AG09309 (cell line): ENCODE measurements at places on chromosomes 5 and 9.
A peak's percentile ranks its signal among the peaks of the same experiment; 100 is the strongest.

- no peak for DNase-seq
Measured at GRCh38 chr9:128482186-128482585, 22.3 kb upstream of the GLE1 start.

DNA sequence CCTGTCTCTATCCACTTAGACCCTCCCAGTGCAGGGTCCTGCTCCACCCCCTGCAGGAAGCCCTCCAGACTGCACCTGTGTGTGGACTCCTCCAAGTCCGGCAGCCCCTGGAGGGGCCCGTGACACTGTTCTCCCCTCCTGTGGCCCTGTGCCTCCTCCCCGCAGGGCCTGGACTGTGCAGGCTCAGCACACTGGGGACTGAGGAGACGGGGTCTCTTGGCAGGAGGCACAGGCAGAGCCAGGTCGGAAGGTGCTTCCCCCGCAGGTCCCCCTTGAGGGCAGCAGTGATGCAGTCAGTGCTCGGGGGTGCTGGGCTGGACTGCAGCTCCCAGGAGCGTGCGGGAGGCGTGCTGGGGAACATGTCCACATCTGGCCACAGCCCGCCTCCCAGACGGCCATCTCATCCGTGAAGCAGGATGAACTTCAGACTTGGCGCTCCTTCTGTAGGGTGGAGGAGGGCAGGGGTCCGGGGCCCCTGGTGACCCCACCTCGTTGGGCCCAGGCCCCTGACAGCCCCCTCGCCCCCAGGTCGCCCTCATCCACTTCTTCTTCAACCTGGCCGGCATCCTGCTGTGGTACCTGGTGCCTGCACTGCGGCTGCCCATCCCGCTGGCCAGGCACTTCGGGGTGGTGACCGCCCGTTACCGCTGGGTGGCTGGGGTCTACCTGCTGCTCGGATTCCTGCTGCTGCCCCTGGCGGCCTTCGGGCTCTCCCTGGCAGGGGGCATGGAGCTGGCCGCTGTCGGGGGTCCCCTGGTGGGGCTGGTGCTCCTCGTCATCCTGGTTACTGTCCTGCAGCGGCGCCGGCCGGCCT, 4.9 kb downstream of the SLC34A3 start:
- no peak for DNase-seq

DNA sequence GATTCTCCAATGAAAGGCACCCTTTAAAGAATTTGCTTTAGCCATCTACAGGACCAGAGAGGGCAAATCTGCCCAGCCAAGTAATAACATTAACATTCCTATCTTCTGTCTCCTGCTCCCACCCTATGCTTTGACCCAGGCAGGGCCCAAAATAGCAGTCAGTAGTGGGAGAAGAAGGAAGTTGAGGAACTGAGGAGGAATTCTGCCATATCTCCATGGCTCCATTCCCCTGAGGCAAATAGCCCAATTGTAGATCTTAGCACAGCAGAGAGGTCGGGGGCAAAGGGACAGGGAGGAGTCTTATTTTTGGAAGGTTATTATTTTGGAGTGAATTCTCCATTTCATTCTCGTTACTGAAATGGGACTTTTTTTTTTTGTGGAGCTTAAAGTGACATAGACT, 111.1 kb upstream of the IFNK start:
- no peak for DNase-seq

GRCh38 chr5:43038496-43038989, 1.6 kb downstream of the ANXA2R start:
- DNase-seq: no peak

GRCh38 chr5:6553972-6554371, 78.9 kb downstream of the NSUN2 start:
- no peak for DNase-seq

- no peak for DNase-seq
Measured at GRCh38 chr9:127813686-127814226, 11.1 kb downstream of the FPGS start.

- no peak for DNase-seq
Measured at GRCh38 chr5:72749362-72749997, 67.0 kb upstream of the TNPO1 start.

DNA sequence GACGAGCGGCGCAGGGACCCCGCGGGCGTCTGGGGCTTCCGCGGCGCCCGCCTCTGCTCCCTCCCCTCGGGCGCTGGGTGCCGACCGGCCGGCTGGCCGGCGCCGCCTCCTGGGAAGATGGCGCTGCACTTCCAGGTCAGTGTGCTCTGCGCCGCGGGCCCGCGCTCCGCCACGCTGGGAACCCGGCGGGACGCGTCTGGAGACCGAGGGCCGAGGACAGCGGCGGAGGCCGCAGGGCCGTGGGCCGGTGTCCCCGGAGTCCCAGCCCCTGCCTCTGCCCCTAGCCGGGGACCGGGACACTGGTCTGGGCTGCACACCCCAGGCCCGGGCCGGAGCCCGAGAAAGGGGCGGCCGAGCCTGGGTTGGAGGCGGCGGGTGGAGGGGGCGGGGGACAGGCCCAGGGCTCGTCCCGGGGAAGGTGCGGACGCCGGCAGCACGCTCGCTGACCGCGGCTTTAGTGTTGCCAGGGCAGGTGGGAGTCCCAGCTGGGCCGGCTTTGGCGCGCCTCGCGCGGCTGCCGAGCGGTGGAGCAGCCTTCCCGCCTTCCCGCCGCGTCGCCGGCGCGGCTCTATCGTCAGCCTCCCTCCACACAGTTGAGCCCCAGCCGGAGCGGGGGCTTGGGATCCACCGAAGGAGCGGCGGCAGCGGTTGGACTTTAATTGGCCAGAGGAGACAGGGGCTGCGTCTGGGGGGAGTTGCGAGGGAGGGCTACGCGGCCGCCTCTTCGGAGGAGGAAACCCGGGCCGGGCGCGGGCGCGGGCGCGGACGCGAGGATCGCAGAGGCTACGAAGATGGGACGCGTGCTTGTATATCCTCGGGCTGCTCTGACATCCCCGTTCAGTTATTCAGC, at the start of gene RANBP17:
RANBP17 (plus strand) TSS at position 102 of the 850 bp plus-strand sequence.
- DNase-seq: no peak

DNA sequence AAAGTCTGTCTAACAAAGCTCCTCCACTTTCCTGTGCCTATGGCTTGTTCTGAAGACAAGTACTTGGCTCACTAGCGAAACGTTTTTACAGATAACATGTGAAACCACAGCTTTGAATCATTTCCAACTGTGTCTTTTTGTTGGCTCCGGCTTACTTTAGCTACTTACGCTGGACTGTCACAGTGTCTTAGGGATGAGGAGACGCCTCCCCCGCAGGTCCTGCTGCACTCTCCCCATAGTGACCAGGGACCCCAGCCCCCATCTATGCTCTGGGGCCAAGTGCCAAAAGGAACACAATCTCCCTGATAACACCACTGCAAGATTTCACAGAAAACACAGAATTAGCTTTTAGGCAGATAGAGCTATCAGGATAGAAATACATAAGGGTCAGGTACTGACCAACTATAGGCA, 219.1 kb downstream of the ADAMTS6 start:
- DNase-seq: peak; percentile 86

- DNase-seq: no peak
Measured at GRCh38 chr9:127885508-127886281, 8.2 kb upstream of the AK1 start.

GRCh38 chr9:130207241-130207992, 35.2 kb downstream of the NCS1 start:
- no peak for DNase-seq

DNA sequence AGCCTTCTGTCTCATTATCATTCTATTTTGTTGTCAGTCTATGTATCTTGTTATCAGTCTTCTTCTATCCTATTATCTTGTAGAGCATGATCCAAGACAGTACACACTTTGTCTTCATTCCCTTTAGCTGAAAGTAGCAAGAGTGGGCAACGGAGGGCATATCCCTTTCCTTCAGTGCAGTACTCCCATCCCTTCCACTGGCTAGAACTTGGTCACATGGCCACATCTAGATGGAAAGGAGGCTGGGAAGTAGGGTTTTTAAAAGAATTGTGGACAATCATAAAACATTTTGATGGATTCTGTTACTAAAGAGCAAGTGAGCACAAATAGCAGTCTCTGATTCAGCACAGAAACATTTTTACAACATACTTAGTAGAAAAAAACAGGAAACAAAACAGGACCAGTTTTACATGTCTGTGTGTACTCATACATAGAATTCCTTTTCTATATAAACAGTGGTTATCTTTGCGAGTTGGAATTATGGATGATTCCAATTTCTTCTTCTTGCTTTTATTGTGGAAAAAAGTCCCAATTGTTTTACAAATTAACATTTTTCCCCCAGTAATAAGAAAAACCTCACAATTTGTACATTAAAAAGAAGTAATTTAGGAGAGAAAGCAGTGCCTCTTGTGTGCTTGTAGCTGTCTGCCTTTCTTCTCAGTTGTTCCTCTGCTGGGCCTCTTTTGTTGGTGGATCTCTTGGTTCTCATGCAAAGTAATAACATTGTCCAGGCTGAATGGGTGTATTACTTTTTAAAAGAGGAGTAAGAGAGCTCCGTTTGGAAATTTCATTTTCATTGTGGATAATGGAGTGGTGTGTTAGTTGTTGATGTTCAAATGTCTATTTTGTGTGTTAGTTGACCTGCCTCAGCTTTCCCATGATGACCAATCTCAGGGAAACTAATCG, 410.9 kb upstream of the TRPC7 start:
- peak; percentile 44 for DNase-seq

DNA sequence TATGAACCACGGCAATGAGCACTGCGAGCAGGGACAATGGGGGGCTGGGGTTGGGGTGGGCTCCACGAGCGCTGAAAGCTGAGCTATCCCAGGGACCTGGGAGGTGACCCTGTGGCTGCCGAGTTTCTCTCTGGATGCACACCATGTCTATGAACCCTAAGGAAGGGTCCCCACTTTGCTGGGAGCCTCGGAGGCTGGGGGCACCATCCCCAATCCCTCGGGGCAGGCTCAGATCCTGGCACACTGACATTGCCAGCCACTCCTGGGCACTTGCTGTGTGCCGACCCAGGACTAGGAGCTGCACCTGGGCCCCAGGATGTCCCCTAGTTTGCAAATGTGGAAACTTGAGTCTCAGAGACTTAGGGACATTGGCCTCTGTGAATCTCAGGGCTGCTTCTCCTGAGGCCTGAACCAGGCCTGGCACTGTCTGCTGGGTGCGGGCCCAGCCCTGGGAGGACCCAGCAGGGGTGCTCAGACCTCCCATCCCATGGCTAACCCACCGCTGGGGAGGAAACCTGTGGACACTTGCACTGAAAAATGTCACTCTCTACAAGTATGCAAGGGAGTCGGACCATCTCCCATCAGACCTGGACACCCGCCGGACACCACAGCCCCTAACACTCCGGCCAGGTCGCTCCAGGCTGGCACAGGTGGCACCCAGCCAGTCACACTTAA, 13.0 kb upstream of the CAMSAP1 start:
- no peak for DNase-seq

DNA sequence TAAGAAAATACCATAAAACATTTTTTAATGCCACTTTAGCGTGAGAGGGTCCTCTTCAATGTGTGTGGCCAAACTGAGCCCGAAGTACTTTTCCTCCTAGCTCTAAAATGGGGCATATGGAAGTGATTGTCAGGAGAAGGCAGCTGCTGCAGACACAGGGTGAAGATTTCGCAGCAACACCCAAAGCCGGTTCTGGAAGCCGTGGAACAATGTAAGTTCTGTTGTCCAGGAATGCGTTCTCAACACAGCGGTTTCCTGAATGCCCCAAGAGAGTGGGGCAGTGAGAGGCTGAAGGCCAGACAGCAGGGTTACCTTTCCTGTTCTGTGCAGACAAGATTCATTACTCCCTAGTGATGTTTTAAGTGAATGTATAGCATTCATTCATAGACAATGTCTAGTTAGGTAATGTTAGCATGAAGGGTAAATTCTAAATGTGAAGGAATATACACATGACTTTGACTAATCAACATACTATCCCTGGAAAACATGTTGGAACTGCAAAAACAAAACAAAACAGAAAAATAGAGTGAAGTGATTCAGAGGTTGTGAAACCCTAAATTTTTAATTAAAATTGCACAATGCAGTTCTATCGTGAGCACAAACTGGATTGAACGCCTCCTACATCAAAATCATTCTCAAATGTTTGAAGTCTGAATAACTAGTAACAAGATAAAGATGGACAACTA, 197.0 kb upstream of the SEMA6A start:
- DNase-seq: no peak

- no peak for DNase-seq
Measured at GRCh38 chr5:125152461-125153189, 406.2 kb upstream of the ZNF608 start.

DNA sequence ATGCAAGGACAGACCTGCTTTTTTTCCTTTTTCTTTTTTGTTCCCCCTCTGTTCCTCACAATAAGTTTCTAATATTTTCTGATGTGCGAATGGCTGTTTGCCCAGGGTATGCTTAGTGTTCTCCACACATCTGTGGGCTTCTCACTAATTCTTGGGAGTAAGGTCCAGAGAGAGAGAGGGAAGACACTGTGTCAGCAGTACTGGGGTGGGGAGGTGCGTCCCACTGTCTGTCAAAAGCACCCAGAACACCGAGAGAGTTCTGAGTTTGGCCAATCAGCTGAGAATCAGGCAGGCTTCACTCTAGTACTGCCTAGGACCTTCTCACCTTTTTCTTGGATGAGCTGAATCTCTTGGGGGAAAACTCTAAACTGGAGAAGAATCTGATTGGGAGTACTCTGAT, 61.8 kb downstream of the ELL2 start:
- no peak for DNase-seq

- DNase-seq: no peak
Measured at GRCh38 chr9:136745389-136746154, 2.8 kb downstream of the LCN6 start.

DNA sequence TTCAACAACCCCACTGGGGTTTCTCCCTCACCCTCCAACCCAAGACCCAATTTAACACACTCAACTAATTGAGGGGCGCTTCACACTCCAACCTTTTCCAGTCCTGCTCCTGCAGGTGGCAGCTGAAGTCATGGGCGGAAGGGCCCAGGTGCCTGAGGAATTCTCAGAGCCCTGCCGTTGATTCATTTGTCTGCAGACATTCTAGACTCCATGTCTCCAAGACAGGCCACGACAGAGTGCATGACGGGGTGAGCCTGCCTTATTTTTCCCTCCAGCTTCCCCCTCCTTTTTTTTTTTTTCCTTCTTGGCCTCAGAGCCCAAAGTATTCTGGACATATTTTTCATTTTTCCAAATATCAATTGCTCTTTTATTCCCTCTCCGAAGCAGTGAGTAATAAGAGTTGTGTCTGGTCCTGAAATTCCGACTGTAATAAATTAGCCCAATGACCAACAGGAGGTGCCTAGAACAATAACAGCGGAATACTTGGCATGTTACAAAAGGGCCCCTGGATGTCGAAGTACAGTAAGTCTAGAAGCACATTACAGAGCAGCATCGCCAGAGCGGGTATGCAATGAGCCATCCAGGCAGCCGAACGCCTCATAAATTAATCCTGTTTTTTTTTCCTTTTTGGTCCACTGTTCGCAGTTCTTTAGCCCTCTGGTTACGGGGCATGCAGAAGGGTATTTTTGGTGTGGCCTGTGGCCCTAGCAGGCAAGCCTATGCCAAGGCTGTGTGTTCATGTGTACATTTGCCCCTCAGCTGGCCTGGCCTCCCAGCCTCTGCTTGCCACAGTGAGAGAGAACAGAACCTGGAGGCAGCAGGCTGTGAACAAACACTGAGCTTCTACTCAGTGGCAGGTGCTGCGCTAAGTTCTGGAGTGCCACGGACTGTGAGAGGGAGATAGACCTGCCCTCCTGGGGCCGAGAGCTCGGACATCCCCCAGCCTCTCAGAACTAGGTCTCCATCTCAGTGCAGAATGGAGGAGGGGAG, 8.6 kb upstream of the SMIM23 start:
- DNase-seq: peak; percentile 17

GRCh38 chr5:100818340-100818739, 84.7 kb downstream of the ST8SIA4 start:
- no peak for DNase-seq
